NCI-H2081 (cell line): ENCODE measurements at places on chromosomes 1 and 21.

GRCh38 chr1:231690059-231690458 lies 63.5 kb downstream of the DISC1 start:
- DNase-seq = no peak

DNA sequence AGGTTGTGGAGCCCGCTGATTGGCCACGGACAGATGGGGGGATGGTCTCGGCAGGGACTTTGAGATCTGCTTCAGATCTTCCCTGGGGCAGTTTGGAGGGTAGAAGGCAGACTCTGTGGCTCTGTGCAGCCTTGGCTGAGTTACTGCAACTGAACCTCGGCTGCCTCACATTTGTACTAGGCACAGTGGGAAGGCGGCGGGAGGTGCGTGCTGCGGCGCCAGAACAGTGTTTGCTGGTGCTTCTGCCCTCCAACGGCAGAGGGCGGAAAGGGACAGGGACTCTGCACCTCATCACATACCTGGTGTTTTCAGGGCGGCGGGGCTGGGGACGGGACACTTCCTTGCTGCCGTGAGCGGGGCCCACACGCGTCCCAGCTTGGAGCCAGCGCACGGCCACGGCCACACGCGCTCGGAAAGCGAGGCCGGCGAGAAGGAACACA lies 26.2 kb downstream of the SLC66A1 start:
- no peak for DNase-seq

DNA sequence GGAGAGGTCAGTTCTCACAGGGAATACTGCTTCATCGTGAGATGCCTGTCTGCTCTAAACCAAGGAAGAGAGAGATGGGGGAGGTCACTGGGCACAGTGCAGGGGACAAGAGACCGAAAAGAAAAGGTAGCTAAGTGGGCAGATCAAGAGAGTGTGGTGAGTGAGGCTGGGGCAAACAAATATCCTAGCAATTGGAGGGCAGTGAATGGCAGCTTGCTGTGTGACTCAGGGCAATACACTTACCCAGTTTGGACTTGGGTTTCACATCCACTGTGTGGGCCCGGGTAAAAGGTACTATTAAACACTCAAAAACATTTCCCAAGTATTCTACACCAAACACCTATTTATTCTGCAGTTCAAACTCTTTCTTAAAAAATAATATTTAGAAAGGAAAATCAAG lies 10.2 kb downstream of the PLXNA2 start:
- no peak for DNase-seq

DNA sequence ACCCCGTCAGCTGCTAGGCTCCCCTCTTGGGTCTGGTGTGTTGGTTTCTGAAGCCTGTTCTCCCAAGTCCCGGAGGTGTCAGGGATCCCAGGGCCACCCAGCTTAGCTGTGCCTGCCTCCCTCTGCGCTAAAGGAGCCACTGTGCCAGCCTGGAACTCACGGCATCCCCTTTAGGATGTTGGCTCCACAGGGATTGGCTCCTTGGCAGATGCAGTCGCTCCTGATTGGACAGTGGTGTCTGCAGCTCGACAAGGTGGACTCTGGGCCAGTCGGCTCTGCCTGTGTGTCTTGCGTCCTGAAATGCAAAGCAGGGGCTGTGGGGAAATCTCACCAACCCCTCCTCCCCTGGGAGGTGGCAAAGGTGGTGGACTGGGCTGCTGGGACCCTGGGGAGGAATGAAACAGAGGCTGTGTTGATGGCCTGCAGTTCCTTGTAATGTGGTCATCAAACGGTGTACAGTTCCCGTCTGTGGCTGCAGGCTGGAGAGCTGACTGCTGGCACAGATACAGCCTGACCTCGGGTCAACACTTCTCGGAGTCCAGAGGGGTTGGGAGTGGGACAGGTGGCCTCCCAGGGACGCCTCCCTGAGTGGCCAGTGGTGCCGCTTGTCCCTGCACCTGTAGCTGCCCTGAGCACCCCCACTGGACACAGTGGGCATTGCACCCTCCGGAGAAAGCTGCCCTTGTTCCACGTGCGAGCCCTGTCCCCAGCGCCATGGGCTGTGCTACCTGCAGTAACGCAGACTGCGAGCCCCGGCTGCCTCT lies 11.5 kb upstream of the KCNAB2 start:
- no peak for DNase-seq

GRCh38 chr1:42961312-42962091 lies 2.8 kb upstream of the SLC2A1 start:
- no peak for DNase-seq

DNA sequence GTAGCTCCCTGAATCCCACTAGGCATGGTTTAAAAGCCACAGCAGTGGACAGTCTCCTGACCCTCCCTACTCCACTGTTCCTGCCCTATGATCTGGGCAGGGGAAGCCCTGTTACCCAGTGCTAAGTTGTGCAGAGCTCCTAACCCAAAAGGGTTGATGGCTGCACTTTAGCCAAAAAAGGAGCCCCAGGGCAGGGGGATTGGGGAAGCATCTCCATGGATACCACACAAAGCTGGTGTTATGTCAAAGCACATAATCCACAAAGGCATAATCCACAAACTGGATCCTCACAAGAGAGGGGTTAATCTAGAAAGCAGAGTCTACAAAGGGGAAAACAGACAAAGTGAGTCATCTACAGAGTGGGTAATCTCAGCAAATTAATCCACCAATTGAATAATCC lies 5.7 kb downstream of the RSPO1 start:
- no peak for DNase-seq

- no peak for DNase-seq
These were observed 81.1 kb downstream of the TENT5C start for GRCh38 chr1:117686907-117687306.

- peak; percentile 67 for DNase-seq
These were observed 808 bp downstream of the MAP3K21 start for GRCh38 chr1:233328142-233328921.

GRCh38 chr1:202122639-202123335 lies at the start of gene GPR37L1:
Gene GPR37L1, plus strand, starts transcription at chr1:202122917. Its CDS starts 47 bp downstream, at chr1:202122964.
- DNase-seq = peak; percentile 12
